ENCODE measurements at places on chromosomes 6 and 20. TPM values are rescaled to one million over a fixed set of nuclear protein-coding genes. Genes with fewer than 3 reads are reported as not detected.

DNA sequence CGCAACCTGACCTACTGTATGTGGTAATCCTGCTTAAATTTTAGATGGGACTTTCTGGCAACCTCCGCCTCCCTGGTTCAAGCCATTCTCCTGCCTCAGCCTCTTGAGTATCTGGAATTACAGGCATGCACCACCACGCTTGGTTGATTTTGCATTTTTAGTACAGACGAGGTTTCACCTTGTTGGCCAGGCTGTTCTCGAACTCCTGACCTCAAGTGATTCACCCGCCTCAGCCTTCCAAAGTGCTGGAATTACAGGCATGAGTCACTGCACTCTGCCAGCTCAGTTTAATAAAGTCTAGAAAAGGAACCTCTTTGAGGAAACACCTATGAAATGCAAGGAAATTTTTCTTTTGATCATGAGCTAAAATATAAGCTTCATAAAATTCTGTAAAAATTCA is 9.0 kb upstream of the PLCB4 start:
- H3K36me3 ChIP-seq, result no peaks in the 10 kb centered on the region
- H3K4me3 ChIP-seq, result no peak overlapping the region
- no peaks in the 10 kb centered on the region for H3K4me1 ChIP-seq
- H3K27me3 ChIP-seq, result no peaks in the 10 kb centered on the region
- H3K27ac ChIP-seq, result no peak overlapping the region
- no peak for DNase-seq

GRCh38 chr6:142886431-142887170 is 58.4 kb downstream of the HIVEP2 start:
- H3K27me3 ChIP-seq, result no peaks in the 10 kb centered on the region
- H3K4me3 ChIP-seq, result peak overlapping the region; percentile 30
- H3K27ac ChIP-seq, result peak overlapping the region; percentile 97
- H3K4me1 ChIP-seq, result peaks cover 86% of the 10 kb centered on the region
- peaks cover 38% of the 10 kb centered on the region for H3K36me3 ChIP-seq

- peaks cover 30% of the 10 kb centered on the region for H3K4me1 ChIP-seq
- H3K4me3 ChIP-seq, result no peak overlapping the region
- peak; percentile 42 for DNase-seq
- peaks cover 8% of the 10 kb centered on the region for H3K27me3 ChIP-seq
- peak overlapping the region; percentile 65 for H3K27ac ChIP-seq
Observed at GRCh38 chr6:41439524-41440418, 104.4 kb downstream of the NCR2 start.

SLC22A2 gene
- not detected for total RNA-seq

TMEM217 gene
- total RNA-seq, result 2.5 TPM

Measured in activated CD4-positive, alpha-beta T cell treated with anti-CD3 and anti-CD28 coated beads for 36 hours (primary cell).